ENCODE measurements at places on chromosomes 7 and 10.
A peak's percentile ranks its signal among the peaks of the same experiment; 100 is the strongest.

DNA sequence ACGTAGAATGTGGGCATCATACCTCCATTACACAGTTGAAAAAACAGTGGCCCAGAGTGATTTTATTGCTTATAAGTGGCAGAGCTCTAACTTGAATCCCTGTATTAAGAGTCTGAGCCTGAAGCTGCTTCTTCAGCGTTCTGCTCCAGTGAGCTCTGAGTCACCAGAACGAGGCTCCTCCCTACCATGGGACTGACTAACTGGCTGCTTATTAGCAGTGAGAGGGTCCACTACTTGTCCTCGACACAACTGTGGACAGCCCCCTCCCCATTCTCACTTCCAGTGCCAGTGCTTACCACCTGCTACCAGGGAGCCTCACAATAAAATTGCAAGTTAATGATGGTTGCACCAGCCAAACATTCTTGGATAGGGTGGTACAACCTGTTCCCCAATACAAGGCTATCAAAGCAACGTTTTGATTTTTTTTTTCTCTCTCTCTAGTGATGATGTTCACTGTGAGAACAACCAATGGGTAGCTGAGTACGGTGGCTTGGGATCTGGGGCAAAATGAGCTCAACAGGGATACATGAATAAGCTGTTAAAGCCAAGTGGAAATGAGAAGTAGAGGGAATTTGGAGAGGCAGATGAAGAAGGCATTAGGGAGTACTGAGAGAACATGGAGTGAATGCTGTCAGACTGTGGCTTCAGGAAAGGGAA is 2.7 kb upstream of the NRG3 start:
- H3K36me3 ChIP-seq, result no peaks in the 10 kb centered on the region
- no peak for DNase-seq
- H3K4me3 ChIP-seq, result no peak overlapping the region
- H3K27ac ChIP-seq, result no peak overlapping the region
- H3K4me1 ChIP-seq, result no peaks in the 10 kb centered on the region

- peaks cover 45% of the 10 kb centered on the region for H3K36me3 ChIP-seq
- H3K27me3 ChIP-seq, result no peaks in the 10 kb centered on the region
- peaks cover 11% of the 10 kb centered on the region for H3K4me1 ChIP-seq
Measured at GRCh38 chr7:130298544-130299326, 5.8 kb downstream of the CPA4 start.

DNA sequence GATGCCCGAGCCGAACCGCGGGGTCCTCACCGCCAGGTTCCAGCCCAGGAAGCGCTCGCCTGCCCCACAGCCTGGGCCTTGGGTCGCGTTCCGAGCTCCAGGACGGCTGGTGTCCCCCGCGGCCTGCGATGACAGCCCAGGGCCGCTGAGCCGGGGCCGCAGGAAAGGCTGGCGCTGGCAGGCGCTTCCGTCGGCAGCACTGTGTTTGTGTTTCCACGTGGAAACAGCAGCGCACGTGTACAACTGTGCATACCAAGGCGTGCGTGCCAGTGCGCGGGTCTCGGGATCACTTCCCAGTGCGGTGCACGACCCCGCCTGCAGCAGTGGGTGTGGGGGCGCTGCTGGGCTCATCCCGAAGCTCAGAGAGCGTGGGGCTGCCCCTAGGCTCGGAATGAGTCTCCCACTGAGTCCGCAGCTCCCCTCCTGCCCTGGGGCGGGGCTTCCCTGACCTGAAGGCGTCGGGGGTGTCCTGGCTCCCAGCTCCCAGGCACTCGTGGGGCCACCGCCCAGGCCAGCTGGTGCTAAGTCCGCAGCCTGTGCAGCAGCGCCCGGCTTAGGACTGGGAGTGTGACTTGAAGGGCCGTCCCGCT is 17.2 kb downstream of the AP5Z1 start:
- no peak overlapping the region for H3K4me3 ChIP-seq
- H3K27me3 ChIP-seq, result no peaks in the 10 kb centered on the region
- peaks cover 14% of the 10 kb centered on the region for H3K36me3 ChIP-seq
- no peak overlapping the region for H3K27ac ChIP-seq

GRCh38 chr7:10888861-10889260 is 84.8 kb upstream of the PHF14 start:
- H3K4me1 ChIP-seq, result no peaks in the 10 kb centered on the region
- no peak overlapping the region for H3K4me3 ChIP-seq
- no peaks in the 10 kb centered on the region for H3K36me3 ChIP-seq
- no peaks in the 10 kb centered on the region for H3K27me3 ChIP-seq
- no peak for DNase-seq
- H3K27ac ChIP-seq, result no peak overlapping the region

- H3K4me1 ChIP-seq, result no peaks in the 10 kb centered on the region
- no peak overlapping the region for H3K4me3 ChIP-seq
- H3K36me3 ChIP-seq, result no peaks in the 10 kb centered on the region
- DNase-seq, result no peak
- no peaks in the 10 kb centered on the region for H3K27me3 ChIP-seq
- H3K27ac ChIP-seq, result no peak overlapping the region
Measured at GRCh38 chr7:153838591-153838990, 213.6 kb upstream of the DPP6 start.

DNA sequence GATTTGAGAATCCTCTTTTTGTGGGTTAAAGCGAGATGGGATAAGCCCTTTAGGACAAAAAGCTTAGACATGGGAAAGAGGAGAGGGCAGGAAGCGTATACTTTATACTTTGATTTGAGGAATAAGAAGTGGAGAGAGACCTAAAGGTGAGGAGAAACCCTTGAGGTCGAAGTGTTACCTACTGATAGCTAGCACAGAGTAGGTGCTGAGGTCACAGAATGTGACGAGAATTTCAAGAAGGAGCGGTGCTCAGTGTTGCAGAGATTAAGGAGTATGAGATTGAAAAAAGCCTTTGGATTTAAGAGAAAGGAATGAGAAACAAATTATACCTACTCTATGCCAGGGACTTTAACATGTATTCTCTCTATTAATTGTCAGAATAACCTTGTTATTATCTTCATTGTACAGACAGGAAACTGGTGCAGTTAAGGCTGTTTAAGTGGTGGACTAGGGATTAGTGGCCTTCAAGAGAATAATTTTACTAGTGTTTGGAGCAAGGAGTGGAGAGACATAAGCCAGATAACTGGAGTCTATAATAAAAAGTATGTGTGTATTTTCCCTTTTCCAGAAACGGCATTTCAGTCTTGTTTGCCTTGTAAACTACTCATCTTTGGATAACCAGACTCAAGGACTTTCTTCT is 8.8 kb downstream of the CAPZA2 start:
- peak overlapping the region; percentile 47 for H3K27ac ChIP-seq
- 0 out of 2 replicates have a peak, but pooled peaks cover 10% of the 10 kb centered on the region for H3K36me3 ChIP-seq
- H3K4me1 ChIP-seq, result peaks cover 23% of the 10 kb centered on the region
- H3K4me3 ChIP-seq, result no peak overlapping the region

GRCh38 chr7:149707448-149707886 is 65.9 kb downstream of the ZNF467 start:
- no peak overlapping the region for H3K4me3 ChIP-seq
- no peaks in the 10 kb centered on the region for H3K4me1 ChIP-seq
- no peak overlapping the region for H3K27ac ChIP-seq
- no peak for DNase-seq
- no peaks in the 10 kb centered on the region for H3K27me3 ChIP-seq

DNA sequence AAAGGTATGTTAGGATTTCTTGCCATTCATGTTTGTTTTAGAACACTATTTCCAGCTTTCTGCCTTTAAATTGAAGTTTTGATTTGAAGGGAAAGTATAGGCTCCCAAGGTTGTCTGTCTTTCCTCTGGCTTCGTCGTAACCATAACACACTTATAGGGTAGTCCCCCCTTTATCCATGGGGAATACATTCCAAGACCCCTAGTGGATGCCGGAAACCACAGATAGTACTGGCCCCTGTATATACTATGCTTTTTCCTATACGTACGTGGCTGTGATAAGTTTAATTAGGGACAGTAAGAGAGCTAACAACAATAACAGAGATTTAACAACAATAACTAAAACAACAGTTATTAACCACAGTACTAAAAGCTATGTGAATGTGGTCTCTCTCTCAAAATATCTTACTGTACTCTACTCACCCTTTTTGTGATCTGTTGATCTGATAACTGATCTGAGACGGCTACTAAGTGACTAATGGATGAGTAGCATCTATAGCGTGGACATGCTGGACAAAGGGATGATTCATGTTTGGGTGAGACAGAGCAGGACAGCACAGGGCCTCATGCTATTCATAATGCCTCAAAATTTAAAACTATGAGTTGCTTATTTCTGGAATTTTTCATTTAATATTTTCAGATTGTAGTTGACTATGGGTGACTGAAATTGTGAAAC is 273.1 kb downstream of the AUTS2 start:
- H3K27ac ChIP-seq, result no peak overlapping the region
- H3K36me3 ChIP-seq, result no peaks in the 10 kb centered on the region
- H3K27me3 ChIP-seq, result no peaks in the 10 kb centered on the region
- no peak for DNase-seq

- H3K4me3 ChIP-seq, result no peak overlapping the region
- no peaks in the 10 kb centered on the region for H3K27me3 ChIP-seq
- H3K36me3 ChIP-seq, result no peaks in the 10 kb centered on the region
Measured at GRCh38 chr7:20299647-20300312, 30.9 kb upstream of the ITGB8 start.

GRCh38 chr10:122234416-122234815 is 36.7 kb upstream of the BTBD16 start:
- H3K36me3 ChIP-seq, result peaks cover 60% of the 10 kb centered on the region
- no peaks in the 10 kb centered on the region for H3K4me1 ChIP-seq
- DNase-seq, result no peak
- no peak overlapping the region for H3K27ac ChIP-seq
- no peak overlapping the region for H3K4me3 ChIP-seq

GRCh38 chr10:25849988-25850387 is 84.0 kb upstream of the MYO3A start:
- H3K27ac ChIP-seq, result no peak overlapping the region
- no peak overlapping the region for H3K4me3 ChIP-seq
- no peak for DNase-seq
- no peaks in the 10 kb centered on the region for H3K36me3 ChIP-seq
- no peaks in the 10 kb centered on the region for H3K4me1 ChIP-seq

DNA sequence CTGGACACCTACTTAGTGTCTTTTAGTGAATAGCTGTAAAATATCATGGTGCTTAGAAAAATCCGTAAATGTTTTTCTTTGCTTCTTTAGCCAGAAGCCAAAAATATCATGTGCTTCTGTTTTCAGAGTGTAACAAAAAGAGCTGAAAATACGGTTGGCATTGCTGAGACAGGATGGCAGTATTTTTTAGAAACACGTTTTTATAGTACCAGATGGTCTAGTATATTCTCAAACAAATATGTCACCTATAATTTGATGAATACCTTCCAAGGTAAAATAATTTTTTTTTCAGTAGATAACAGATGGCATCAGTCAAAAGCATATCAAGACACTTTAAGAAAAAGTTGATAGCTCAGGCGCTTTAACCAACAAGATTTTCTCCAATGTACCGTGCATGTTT is 326.6 kb downstream of the PHF14 start:
- H3K36me3 ChIP-seq, result no peaks in the 10 kb centered on the region
- no peaks in the 10 kb centered on the region for H3K4me1 ChIP-seq
- no peak for DNase-seq
- no peak overlapping the region for H3K4me3 ChIP-seq

DNA sequence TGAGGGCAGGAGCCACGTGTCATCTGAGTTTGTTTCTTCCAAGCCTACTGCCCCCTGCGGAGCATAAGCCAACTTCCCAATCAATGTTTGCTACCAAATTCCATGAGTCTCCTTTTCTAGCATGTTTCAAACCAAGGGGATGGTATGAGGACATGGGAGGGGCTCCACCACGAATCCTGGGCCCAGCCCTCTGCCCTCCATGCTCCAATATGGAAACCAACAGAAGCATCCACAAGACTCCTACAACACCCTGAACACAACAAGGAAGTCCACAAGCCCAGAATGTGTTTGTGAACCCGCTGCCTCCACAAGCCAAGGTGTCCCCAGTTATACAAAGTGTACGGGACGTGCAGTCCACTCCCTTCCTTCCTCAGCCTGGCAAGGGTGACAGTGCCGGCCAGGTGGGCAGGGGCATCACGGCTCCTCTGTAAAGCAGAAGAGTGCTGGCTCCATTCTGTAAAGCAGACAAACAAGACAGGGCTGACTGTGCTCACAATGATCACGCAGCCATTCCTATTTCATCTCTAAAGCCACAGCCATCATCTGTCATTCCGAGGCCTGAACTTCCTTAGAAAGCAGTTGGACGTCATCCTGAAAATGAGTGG is 466.1 kb downstream of the PTPRN2 start:
- peak; percentile 19 for DNase-seq
- H3K4me3 ChIP-seq, result no peak overlapping the region
- H3K4me1 ChIP-seq, result no peaks in the 10 kb centered on the region
- no peaks in the 10 kb centered on the region for H3K27me3 ChIP-seq

- DNase-seq, result no peak
- no peaks in the 10 kb centered on the region for H3K27me3 ChIP-seq
- no peak overlapping the region for H3K27ac ChIP-seq
Measured at GRCh38 chr10:14971867-14972448, 12.8 kb downstream of the MEIG1 start.

DNA sequence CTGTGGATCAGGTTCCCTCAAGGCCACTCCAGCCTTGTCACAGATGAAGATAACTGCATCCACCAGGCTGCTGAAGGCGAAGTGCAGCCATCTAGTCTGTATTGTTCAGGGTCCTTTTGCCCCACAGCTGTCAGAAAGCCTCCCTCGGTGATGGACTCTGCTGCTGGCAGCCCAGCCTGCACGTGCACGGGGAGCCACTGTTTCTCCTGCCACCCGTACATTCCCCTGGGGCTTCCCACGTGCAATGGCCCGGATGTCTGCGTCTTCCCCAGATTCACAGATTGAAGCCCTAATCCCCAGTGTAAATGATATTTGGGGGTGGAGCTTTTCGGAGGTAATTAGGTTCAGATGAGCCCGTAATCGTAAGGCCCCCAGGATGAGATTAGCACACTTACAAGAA is 46.6 kb upstream of the VIPR2 start:
- no peak for DNase-seq
- no peak overlapping the region for H3K4me3 ChIP-seq
- no peaks in the 10 kb centered on the region for H3K36me3 ChIP-seq
- no peaks in the 10 kb centered on the region for H3K4me1 ChIP-seq
- H3K27me3 ChIP-seq, result no peaks in the 10 kb centered on the region
- no peak overlapping the region for H3K27ac ChIP-seq

DNA sequence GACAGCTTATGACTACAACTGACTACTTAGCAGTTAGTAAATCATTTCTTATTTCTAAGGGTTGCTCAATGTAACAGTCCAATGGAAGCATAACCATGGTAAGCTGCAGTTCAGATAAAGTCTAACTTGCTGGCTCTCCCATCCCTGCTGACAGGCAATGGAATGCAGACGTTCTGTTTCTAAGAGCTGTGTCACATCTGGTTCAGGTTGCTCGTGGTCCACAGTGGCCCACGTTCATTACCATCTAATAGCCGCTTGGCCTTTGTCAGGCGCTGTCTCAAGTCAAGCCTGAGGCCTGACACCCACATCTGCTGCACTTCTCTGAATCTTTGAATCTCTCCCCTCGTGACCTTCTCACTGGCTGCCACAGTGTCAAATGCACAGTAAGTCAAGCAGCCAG is 240.8 kb downstream of the FGFR2 start:
- no peak for DNase-seq
- no peaks in the 10 kb centered on the region for H3K36me3 ChIP-seq
- H3K4me1 ChIP-seq, result no peaks in the 10 kb centered on the region
- no peaks in the 10 kb centered on the region for H3K27me3 ChIP-seq
- H3K4me3 ChIP-seq, result no peak overlapping the region
